ENCODE measurements at places on chromosomes 16 and 17. TPM values are rescaled to one million over a fixed set of nuclear protein-coding genes. Genes with fewer than 3 reads are reported as not detected.

GRCh38 chr17:76686538-76687297 is 24.0 kb downstream of the MXRA7 start:
- no peaks in the 10 kb centered on the region for H3K36me3 ChIP-seq
- peaks cover 2% of the 10 kb centered on the region for H3K27me3 ChIP-seq
- H3K27ac ChIP-seq: no peak overlapping the region

DNA sequence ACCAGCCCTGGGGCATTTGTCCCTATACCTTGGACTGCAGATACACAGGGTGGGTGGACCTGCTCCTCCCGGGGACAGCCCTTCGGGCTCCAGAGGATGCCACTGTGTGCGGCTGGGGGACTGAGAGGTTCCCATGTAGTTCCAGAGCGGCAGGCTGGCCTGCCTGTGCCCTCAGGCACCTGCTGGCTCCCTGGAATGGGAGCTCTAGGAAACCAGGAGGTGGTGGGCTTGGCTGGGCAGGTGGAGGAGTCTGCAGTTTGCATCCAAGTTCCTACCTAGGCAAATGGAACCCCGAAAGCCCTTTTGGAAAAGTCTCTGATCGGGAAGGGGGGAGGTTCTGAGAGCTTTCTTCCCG is 982 bp downstream of the DBNDD1 start:
- H3K36me3 ChIP-seq: peaks cover 5% of the 10 kb centered on the region
- no peak overlapping the region for H3K27ac ChIP-seq
- DNase-seq: no peak

DNA sequence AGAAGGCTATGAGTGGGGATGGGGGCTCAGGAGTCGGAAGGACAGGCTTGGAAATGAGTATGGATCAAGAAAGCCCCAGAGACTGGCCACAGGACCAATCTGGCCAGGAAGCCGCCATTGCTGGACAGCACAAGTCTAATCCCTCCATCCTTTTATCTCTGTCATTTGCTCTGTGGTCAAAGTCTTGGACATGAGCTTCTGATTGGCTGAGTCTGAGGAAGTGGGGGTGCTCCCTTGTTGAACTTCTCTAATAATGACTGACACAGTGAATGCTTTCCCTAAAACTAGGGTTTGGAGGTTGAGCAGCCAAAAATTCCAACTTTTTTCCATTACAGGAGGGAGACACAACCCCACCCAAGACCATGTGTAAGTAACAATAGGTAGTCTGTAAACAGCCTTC is 97.4 kb downstream of the MARF1 start:
- no peak overlapping the region for H3K27ac ChIP-seq
- DNase-seq: no peak
- H3K4me1 ChIP-seq: no peaks in the 10 kb centered on the region
- no peaks in the 10 kb centered on the region for H3K36me3 ChIP-seq

ADORA2B gene
- total RNA-seq: 2.9 TPM

- H3K4me3 ChIP-seq: no peak overlapping the region
- H3K36me3 ChIP-seq: no peaks in the 10 kb centered on the region
- peaks cover 3% of the 10 kb centered on the region for H3K4me1 ChIP-seq
- H3K27ac ChIP-seq: no peak overlapping the region
- no peak for DNase-seq
These were observed 30.8 kb upstream of the ABCA5 start for GRCh38 chr17:69357701-69358100.

KCNAB3 gene
- 10.3 TPM for total RNA-seq

DNA sequence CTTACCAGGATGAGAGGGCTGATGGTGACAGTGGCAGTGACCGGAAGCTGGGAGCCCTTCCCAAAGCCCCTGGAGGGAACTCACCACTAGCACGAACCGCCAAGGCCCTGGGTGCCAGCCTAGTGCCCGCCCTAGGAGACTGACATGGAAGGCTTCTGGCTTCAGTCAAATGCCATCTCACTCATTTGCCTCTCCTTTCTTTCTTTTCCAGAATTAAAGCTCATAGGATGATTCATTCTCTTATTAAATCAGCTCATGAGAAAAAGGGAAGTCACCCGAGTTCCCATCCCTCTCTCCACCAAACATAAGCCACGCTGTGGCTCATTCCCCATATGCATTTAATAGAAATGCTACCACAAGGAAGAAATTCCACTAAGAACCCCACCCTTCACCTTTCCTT is 12.1 kb downstream of the CUEDC1 start:
- no peaks in the 10 kb centered on the region for H3K36me3 ChIP-seq
- peaks cover 43% of the 10 kb centered on the region for H3K27me3 ChIP-seq
- DNase-seq: no peak

ABCC3 gene
- total RNA-seq: not detected

GRCh38 chr17:38322156-38322779 is 21.5 kb downstream of the GPR179 start:
- H3K27ac ChIP-seq: no peak overlapping the region
- peaks cover 11% of the 10 kb centered on the region for H3K4me1 ChIP-seq
- H3K27me3 ChIP-seq: no peaks in the 10 kb centered on the region
- peaks cover 21% of the 10 kb centered on the region for H3K36me3 ChIP-seq

DNA sequence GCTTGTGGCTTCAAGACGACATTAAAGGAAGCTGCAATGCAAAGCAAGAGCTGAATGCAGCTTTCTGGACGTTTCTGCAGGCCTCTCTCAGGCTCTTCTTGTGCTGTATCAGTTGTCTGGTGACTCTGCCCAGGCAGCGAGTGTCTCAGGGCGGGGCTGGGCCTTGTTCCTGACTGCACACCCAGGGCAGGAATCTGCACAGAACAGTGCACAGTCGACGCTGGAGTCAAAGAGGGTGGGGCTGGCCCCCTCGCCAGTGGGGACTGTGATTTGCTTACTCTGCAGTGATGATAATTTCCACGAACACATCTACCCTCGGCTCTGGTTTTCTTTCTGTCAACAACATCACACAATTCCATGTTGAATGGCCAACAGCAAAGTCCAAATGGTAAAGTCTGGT is 60.7 kb downstream of the IRF8 start:
- no peaks in the 10 kb centered on the region for H3K36me3 ChIP-seq
- DNase-seq: no peak
- peaks cover 2% of the 10 kb centered on the region for H3K27me3 ChIP-seq

GRCh38 chr17:57629470-57629869 is 115.6 kb downstream of the CCDC182 start:
- H3K4me1 ChIP-seq: peaks cover 17% of the 10 kb centered on the region
- H3K4me3 ChIP-seq: no peak overlapping the region
- no peaks in the 10 kb centered on the region for H3K27me3 ChIP-seq
- DNase-seq: no peak
- H3K27ac ChIP-seq: no peak overlapping the region
- peaks cover 42% of the 10 kb centered on the region for H3K36me3 ChIP-seq

- H3K4me3 ChIP-seq: no peak overlapping the region
- H3K36me3 ChIP-seq: no peaks in the 10 kb centered on the region
- no peak overlapping the region for H3K27ac ChIP-seq
- no peak for DNase-seq
These were observed 8.4 kb upstream of the PCTP start for GRCh38 chr17:55742272-55743102.

Data from activated CD8-positive, alpha-beta T cell treated with anti-CD3 and anti-CD28 coated beads, Interleukin-2, amount 10 ng/mL, durations not matched to agents 7 days and 5 days (primary cell).